Fibroblast of mammary gland (primary cell): ENCODE measurements at places on chromosomes 5 and 9.
A peak's percentile ranks its signal among the peaks of the same experiment; 100 is the strongest.

DNA sequence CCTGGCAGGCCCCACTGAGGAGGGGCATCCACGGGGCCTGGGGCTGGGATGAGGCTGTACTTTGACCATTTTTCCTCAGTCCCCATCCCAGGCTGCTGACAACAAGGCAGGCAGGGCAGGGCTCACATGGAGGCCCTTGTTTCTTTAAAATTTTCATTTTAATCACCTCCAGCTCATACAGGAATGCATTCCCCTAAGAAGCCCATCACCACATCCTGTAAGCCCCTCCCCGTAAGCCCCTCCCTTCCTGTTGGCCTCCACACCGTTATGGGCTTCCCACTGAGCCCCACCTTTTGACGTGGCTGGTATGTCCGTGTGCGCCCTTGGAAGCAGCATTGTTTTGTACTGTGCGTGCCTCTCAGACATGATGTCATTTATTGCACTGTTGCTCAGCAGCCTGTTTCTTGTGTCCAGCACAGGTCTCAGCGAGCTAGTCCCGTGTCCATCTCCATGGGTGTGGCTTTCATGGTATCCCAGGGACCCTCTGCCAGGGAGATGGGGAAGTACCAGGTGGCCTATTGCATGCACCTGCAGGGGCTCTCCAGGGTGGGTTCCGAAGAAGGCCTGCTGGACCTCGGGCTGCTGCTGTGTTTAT, 22.4 kb downstream of the PHF2 start:
- DNase-seq: peak; percentile 26

- DNase-seq: no peak
Observed at GRCh38 chr5:146867996-146868708, 10.4 kb downstream of the PPP2R2B start.

DNA sequence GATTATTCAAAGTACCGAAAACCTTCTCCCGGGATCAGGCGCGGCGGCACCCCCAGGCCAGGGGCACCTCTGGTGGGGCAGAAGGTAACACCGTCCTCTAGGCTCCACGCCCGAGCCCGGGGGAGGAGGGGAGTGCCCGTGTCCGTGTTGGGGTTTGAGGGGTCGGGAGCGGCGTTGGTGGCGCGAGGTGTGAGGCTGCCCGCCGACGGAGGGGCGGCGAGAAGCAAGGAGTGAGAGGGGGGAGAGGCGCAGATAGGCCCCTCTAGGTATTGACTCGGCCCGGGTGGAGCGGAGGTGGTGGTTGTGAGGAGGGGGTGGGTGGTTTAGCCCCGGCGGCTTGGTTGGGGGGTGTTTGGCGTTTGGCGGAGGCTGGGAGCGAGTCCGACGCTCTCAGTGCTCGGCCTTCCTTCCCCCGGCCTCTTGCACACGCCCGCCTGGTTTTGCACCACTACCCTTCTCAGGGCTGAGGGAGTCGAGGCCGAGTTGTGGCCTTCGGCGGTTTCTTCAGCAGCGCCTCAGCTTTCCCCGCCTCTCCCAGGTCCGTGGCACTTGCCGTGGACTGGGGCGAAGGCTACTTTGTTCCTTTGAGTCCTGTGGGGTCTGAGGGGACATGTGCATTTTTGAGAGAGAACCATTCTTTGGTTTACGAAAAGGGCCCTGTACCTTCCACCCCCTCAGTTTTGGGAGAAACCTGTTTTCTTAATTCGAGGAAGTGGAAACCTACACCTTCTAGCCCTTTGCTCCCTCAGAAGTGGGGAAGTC, 450 bp downstream of the GPBP1 start:
- DNase-seq: no peak

DNA sequence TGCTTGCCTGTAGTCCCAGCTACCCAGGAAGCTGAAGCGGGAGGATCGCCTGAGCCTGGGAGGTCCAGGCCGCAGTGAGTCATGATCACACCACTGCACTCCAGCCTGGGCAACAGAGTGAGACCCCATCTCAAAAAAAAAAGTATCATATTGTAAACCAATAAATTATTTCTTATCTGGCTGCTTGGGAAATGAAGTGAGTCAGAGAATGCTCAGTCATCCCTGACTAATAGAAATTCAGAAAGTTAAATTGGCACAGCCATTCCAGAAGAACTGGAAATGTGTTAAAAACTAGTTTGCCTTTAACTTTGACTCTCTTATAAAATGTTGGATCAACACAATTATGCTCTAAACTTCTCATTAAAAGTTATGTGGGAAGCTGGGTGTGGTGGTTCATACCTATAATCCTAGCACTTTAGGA, 9.8 kb upstream of the GNE start:
- DNase-seq: peak; percentile 71

GRCh38 chr9:105141146-105141975, 103.1 kb upstream of the SLC44A1 start:
- no peak for DNase-seq

GRCh38 chr5:180601591-180602480, 10.5 kb upstream of the SCGB3A1 start:
- no peak for DNase-seq

GRCh38 chr9:92360083-92360482, 34.3 kb downstream of the CENPP start:
- DNase-seq: no peak

- DNase-seq: no peak
Observed at GRCh38 chr9:3980212-3980611, 319.7 kb downstream of the GLIS3 start.

GRCh38 chr9:136625101-136626065, 37.3 kb upstream of the EGFL7 start:
- DNase-seq: peak; percentile 51

DNA sequence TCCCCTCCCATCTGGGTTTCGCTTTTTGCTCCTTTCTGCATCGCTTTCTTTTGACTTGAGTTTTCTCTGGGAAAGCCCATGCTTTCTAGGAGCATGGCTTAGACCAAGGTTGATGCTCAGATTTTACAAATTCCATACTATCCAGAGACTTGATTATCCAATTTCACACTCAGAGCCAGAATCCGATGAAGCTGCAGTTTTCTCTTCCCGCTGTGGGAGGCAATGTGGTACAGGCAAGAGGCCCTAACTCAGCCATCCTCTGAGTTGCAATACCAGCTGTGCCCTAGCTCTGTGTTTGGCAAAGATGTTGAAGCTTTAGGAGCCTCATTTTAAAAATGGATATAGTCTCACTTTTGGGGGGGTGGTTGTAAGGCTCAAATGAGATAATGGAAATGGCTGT, 85.1 kb downstream of the BRINP1 start:
- peak; percentile 4 for DNase-seq

- no peak for DNase-seq
Observed at GRCh38 chr9:132372177-132373095, 17.6 kb upstream of the SETX start.

- DNase-seq: peak; percentile 19
Observed at GRCh38 chr5:10434392-10434791, 7.3 kb upstream of the ROPN1L start.

- DNase-seq: no peak
Observed at GRCh38 chr9:89531766-89532165, 33.9 kb upstream of the SEMA4D start.

GRCh38 chr5:180099733-180100611, 28.4 kb upstream of the RNF130 start:
- no peak for DNase-seq

DNA sequence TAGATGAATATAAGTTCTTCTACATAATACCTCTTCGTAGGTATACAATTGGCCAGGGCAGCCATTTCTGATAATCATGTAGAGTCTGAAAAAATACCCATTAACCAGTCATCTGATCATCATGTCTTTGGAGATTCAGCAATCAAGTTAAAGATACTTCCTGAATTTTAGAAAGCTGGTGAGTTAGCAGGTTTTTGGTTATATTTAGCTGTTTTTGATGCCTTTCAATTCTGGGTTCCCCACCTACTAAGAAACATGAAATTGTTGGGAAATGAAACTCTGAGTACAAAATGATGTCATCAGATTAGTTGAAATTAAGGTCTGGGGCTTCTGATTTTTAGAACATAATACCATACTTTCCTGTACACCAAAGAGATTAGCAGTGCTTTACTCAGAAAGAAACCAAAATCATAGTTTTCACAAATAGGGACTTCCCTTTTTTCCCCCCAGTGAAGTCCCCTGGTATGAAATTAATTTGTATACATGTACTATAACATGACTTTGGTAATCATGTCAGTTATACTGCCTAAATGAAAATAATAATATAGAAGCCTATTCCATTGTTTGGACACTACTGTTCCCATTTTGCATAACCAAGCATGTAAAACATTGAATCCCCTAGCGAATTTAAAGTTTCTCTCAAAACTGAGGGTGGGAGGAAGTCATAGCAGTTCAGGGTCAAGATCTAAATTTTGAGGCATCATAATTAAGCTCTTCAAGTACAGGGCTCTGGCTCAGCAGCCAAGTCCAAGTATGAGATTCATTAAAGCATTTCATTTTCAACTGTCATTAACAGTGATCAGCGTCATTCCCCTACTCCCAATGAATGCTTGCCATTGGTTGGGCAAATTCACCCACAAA, 17.9 kb downstream of the PRLR start:
- no peak for DNase-seq

DNA sequence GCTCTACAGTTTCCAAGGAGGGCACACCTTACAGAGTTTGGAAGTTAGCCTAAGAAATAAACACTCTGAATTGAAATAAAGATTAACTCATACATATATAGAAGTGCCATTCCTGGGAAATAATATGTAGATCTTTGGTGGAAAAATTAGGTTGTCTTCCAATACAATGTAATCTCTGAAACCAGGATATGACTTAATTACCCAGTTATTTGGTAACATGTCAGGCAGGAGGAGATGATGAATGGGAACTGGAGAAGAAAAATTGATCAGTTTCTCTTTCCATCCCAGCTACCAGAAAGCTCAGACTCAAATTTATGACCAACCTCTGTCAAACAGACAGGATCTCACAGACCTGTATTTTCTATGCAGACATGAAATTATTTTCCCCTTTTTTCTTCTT, 215.2 kb upstream of the SNX2 start:
- peak; percentile 2 for DNase-seq

DNA sequence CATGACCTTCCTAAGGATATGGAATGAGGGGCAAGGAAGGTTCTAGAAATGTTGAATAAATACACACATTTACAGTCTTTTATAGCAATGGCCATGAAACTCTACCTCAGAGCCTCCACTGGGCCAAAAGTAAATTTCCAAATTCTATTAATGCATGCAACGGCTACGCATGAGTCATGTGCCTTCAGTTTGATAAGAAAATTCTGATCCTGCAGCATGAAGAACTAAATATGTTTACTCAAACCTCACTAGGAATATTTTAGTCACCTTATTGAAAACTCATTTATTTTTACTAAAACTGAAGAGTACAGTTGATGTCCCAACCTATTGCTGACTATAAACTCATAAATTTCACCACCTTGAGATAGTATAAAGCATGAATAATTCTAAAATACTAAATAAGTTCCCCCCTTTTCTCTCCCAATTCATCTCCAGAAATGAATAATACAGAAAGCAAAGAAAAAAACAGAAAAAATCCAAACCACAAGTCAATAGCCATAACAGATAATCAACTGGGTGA, 92.4 kb downstream of the GNAQ start:
- no peak for DNase-seq

DNA sequence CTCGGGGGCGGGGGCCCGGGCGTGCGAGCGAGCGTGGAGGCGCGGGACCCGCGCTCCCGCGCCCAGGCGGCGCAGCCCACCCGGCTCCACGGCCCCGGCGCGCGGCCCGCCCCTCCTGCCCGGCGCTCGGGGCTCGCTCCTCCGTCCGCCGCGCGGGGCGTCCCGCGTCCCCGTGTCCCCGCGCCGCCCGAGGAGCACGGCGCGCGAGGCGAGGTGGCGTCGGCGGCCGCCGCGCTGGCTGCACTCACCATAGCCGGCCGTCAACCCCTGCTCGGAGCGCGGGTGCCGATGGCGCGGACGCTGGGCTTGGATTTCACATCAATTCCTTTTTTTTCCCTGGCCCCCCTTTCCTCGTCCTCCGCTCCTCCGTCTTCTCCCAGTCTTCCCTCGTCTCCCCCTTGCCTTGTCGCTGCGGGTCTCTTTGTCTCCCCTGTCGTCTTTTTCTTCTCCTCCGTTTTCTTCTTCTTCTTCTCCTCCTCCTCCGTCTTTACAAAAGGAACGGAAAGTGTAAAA, 494 bp downstream of the PTCH1 start:
- DNase-seq: peak; percentile 19

DNA sequence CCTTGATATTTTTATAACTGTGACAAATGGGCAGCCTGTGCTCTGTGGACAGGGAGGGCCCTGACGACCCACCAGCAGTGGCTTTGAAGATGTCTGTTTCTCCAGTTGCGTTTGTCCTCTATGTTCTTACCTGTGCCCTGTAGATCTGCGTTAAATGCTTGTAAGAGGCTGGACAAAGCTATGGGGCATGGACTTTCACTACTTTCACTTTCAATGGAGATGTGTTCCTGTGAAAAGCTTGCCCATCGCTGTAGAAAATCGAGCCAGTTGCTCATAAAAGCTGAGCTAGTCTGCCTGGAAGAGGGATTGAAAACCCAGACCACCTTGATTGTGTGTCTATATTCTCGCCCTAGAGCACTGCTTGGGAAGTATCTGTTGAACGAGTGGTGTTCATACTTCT, 74.1 kb downstream of the PSAT1 start:
- no peak for DNase-seq

- DNase-seq: no peak
Observed at GRCh38 chr5:148619484-148619883, 34.8 kb downstream of the HTR4 start.

DNA sequence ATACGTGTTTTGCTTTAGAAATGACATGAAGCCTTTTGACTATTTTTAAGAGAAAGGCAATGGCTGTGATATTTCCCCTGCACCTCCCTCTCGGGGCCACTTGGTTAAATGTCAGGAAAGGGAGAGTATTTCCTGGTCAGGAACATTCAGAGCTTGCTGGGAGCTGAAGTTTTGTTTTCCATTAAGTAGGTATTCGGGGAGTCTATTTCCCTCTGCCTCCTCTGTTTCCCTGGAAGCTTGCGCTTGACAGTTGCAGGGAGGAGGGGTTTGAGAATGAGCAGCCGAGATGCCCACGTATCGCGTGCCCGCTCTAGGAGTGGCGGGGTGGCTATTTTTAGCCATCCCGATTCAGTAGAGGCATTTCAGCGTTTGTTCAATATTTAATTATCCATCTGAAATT, 6.7 kb downstream of the DAB2IP start:
- no peak for DNase-seq

GRCh38 chr9:95077766-95078370, 239.6 kb downstream of the FANCC start:
- DNase-seq: no peak

- peak; percentile 27 for DNase-seq
Observed at GRCh38 chr5:62489471-62489870, 76.9 kb downstream of the IPO11 start.

- DNase-seq: no peak
Observed at GRCh38 chr5:52863715-52864290, 76.1 kb downstream of the ITGA1 start.
